ENCODE measurements at places on chromosomes 5 and 9. TPM values are rescaled to one million over a fixed set of nuclear protein-coding genes. Genes with fewer than 3 reads are reported as not detected.

The ZNG1F gene
- total RNA-seq: 7.1 TPM

The AUH gene
- total RNA-seq: 25.2 TPM

The RORB gene
- 2.2 TPM for total RNA-seq

The CER1 gene
- total RNA-seq: not detected

The FBN2 gene
- not detected for total RNA-seq

The PCDHAC2 gene
- not detected for total RNA-seq

The PCDHB14 gene
- not detected for total RNA-seq

The F2R gene
- 8.1 TPM for total RNA-seq

The PCAT7 gene
- total RNA-seq: not detected

The SPARC gene
- total RNA-seq: not detected

The NTMT1 gene
- total RNA-seq: 28.9 TPM

The SPATA31A6 gene
- total RNA-seq: not detected

The IL5 gene
- total RNA-seq: 9.5 TPM
